Cortex of kidney (tissue), 1 donor: ENCODE measurements at places on chromosomes 2 and 18.

DNA sequence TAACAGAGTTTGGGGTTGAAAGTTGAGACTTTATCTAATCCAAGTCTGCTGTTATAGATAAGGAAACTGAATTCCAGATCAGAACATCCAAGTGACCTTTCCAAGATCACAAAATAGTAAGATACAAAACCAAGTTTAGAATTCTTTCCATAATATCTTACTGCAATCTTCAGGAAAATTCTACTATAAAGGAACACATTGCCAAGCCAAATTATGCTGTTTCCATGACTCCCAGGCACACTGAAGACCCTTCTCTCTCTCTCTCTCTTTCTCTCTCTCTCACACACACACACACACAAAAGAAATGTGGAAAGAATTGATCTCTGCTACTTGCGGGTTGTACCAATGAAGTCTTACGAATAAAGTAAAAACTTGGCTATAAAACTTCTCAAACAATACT, 398.4 kb downstream of the METTL4 start:
- no peak for DNase-seq

DNA sequence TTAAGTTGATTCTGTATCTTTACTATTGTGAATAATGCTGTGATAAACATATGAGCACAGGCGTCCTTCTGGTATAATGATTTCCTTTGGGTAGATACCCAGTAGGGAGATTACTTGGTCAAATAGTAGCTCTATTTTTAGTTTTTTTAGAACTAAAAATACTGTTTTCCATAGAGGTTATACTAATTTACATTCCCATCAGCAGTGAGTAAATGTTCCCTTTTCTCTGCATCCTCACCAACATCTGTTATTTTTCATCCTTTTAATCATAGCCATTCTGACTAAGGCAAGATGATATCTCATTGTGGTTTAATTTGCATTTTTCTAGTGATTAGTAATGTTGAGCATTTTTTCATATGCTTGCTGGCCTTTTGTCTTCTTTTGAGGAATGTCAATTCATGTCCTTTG, 35.1 kb downstream of the PMS1 start:
- no peak for DNase-seq

- DNase-seq = no peak
Observed at GRCh38 chr2:23618265-23618664, 233.3 kb downstream of the KLHL29 start.

- no peak for DNase-seq
Observed at GRCh38 chr18:31649978-31650719, 34.2 kb downstream of the B4GALT6 start.

DNA sequence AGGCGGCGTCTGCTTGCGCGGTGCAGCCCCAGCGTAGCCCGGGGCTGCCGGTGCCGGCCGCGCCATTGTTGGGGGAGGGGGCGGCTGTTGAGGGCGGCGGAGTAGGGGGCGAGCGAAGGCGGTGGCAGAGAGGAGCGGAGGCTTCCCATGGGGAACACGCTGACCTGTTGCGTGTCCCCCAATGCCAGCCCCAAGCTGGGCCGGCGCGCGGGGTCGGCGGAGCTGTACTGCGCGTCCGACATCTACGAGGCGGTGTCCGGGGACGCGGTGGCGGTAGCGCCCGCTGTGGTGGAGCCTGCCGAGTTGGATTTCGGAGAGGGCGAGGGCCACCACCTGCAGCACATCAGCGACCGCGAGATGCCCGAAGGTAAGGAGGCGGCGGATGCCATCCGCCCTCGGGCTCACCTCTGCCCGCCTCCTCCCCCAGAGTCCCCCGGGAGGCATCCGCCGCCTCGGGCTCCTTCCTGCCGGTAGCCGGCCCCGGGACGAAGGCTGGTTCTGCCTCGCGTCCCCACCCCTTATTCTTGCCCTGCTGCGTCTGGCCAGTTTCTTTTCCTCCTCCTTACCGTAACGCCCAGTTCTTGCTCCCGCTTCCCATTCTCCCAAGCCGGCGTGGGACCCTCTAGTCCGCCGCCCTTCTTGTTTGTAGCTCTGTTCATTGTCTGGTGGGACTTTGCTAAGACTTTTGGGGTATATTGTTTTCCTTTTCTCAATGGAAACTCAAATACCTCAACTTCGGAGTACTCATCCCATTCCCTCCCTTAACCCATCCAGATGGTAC, 500 bp downstream of the CCNYL1 start:
- DNase-seq = no peak

- no peak for DNase-seq
Observed at GRCh38 chr2:74552914-74553811, 579 bp downstream of the LOXL3 start.

DNA sequence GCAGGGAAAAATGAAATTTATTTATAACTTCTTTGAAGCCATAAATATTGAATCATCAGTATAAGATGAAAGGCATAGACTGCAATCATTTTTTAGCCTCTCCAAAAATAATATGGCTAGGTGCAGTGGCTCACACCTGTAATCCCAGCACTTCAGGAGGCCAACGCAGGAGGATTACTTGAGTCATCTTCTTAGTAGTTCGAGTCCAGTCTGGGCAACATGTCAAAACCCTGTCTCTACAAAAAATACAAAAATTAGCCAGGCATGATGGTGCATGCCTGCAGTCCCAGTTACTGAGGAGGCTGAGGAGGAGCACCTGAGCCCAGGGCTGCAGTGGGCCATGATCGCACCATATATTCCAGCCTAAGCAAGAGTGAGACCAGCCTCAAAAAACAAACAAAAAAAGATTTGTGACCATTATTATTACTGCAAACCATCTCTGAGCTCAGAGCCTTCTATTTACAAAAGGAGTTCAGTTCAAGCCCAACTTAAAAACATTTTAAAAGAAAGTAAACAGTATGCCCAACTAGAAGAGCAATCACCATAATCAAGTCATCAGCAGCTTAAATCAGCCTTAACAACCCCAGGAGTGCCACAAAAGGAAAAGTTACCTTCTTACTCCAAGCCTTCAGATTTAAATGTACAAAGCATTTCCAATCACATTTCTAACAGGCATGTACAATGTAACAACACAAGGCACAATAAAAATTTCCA, 37.5 kb downstream of the KCNG3 start:
- DNase-seq = no peak

DNA sequence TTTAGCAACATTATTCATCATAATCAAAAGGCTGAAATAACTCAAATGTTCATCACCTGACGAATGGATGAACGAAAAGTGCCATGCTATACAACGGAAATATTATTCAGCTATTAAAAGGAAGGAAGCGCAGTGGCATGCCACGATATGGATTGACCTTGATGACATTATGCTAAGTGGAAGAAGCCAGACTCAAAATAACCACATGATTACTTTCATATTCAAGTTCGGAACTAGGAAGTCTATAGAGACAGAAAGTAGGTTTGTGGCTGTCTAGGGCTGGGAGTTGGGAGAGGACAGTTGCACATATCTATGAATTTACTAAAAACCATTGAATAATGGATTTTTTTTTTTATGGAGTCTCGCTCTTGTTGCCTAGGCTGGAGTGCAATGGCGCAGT, 13.4 kb upstream of the PDIA6 start:
- DNase-seq = no peak

DNA sequence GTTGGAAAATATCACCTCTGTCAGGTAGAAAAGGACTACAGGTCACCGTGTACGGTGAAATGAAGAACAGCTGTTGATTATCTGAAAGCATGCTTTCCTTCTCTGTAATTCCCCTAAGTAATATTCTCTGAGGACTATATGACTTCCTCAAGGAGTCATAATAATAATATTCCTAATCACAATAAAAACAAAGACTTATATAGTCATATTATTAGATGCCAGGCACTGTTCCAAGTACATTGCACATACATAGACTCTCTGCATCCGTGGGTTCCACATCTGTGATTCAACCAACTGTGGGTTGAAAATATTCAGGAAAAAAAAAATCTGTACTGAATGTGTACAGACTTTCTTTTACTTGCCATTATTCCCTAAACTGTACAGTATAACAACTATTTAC, 512.4 kb upstream of the ID2 start:
- no peak for DNase-seq

DNA sequence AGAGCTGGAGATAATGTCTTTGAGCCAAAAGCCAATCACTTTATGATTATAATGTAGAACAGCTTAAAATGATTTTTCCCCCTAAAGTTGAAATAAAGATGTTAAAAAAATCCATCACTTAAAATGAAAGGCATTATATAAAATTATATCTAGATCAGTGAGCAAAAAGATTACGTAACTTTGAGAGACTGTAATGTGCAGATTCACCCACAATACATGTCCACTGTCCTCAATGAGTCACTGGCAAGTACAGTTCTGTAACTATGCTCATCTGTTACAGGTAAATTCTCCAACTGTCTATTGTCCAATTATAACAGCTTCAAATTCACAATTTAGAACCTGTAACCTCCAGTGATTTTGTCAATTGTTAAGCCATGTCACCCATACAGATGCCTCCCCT, 19.0 kb downstream of the FAM161A start:
- no peak for DNase-seq

- no peak for DNase-seq
Observed at GRCh38 chr2:53500181-53500580, 267.4 kb upstream of the CHAC2 start.

GRCh38 chr2:211380041-211380440, 823.6 kb downstream of the CPS1 start:
- DNase-seq = no peak

DNA sequence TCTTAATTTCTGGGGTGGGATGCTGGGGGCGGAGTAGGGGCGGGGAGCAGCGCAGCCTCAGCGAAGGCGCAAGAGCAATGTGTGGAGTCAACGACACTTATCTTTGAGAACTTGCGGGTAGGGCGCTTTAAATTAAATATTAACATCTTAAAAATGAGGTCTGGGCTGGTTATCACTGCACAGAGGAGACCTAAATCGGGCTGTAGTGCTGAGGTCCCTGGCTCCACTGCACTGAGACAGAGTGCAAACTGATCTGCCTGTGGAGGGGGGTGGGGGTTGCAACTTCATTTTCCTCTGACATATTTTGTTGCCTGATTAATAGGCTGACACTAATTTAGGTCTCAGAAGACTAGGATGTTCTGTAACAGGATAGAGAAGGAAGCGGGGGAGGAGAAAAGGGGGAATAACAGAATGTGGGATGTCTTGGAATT, 253.0 kb upstream of the FANCL start:
- DNase-seq = no peak

- no peak for DNase-seq
Observed at GRCh38 chr2:203631068-203631757, 75.2 kb upstream of the CD28 start.

GRCh38 chr2:232315049-232315922, 63.3 kb upstream of the ALPP start:
- no peak for DNase-seq

DNA sequence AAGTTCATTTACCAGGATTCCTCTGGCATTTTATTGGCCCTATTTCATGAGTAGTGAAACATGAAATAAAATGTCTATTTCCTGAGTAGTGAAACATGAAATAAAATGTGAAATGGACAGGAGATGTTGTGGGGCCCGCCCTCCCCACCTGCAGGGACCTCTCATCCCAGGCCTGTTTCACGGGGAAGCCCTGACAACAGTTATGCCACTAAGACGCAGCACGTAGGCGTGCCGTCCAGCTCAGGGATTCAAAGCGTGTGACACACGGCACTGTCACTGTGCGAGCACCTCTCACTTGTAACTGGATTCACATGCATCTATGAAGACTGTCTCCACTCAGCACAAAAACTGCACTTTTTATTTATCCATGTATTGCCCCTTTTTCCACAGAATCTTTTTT, 83.4 kb upstream of the SNTG2 start:
- DNase-seq = no peak

- DNase-seq = no peak
Observed at GRCh38 chr2:206212673-206213513, 53.2 kb downstream of the EEF1B2 start.

DNA sequence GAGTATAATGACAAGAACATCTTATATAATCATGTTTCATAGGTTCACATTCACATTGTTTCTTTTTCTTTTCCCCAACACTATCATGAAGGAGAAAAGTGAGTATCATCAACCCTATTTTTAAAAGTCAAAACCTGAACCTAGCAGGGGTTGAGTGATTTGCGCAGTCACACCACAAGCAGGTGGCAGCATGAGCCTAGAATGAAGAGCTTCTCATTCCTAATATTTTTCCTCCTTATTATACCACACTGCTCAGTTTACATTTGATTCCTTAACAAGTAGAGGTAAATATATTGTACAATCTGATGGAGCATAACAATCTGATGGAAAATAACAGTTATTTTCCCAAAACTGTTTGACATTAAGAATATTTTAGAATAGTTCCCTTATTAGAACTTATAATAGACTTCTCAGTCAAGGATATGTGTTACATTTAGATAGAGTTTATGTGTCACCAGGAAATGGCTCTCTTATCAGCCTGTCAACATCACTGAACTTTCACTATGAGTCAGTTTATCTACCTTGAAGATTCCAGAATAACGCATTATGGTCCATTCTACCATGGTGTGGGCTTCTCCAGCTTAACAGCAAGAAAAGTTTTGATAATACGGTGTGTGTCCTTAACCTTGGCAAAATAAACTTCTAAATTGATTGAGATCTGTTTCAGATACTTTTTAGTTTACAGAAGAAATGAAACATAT, 119.5 kb downstream of the NEB start:
- DNase-seq = no peak

GRCh38 chr2:121949271-121949670, 193.8 kb downstream of the TSN start:
- DNase-seq = no peak

DNA sequence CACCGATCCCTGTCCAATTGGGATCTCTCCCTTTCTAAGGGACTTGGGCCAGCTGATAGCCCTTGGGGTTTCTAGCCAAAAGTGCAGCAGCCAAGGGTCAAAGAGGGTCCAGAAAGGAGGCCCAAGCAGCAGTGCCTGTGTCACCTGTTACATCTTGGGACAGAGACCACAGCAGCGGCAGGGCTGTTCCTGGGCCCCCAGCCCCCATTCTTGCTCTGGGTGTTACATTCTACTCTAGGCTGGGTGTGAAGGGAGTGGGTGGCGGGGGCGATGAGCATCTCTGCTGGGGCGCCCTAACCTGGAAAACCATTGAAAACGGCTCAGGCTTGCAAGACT, 1.2 kb downstream of the PAX3 start:
- no peak for DNase-seq

DNA sequence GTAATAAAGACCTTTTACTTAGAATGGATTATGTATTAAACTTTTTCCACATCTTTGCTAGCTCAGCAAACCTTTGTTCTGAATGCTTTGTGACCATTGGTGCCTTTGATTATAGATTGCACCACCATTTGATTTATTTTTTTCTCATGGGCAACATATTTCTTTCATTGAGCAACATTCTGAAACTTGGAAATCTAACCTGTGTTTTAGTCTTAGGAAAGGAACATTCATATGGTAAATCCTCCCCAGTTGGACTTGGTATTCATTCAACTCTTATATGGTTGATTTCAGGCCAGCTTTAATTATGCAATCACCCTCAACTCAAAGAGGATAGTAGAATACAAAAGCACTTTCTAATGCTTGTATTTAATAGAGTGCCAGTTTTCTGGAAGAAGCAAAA, 1077.9 kb upstream of the ZEB2 start:
- DNase-seq = no peak
